ENCODE measurements at places on chromosomes 1 and 21.

- DNase-seq, result no peak
Observed at GRCh38 chr21:41066086-41066938, 101.6 kb upstream of the BACE2 start.

DNA sequence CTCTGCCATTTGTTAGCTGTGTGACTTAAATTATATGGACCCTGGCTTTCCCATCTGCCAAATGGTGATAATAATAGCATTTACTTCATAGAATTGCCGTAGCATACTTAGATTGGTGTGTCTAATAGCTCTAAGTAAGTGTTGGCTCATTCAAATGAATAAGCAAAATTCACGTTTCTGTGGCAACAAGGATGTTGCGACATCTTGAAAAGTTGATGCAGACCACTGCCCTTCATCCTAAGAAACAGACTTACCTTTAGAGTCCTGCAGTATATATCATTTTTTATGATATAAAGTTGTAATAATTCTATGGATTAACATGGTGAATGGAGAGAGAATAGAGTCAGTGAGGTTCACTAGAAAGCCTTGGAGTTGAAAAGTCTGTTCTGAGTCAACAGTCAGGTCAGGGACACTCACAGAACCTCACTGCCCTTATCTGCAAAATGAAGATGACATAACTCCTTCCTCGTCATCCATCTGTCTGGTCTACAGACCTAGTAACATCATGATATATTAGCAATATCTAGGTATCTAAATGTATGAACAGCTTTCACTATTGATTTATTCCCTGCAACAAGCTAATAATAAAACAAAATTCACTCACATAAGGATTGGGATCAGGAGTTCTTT lies 167.3 kb upstream of the C8B start:
- no peak for DNase-seq

- DNase-seq, result no peak
Observed at GRCh38 chr1:9004031-9004699, 22.1 kb downstream of the SLC2A7 start.

- no peak for DNase-seq
Observed at GRCh38 chr1:107358619-107359327, 217.9 kb downstream of the NTNG1 start.

- no peak for DNase-seq
Observed at GRCh38 chr1:119771770-119772169, 3.1 kb upstream of the HMGCS2 start.

DNA sequence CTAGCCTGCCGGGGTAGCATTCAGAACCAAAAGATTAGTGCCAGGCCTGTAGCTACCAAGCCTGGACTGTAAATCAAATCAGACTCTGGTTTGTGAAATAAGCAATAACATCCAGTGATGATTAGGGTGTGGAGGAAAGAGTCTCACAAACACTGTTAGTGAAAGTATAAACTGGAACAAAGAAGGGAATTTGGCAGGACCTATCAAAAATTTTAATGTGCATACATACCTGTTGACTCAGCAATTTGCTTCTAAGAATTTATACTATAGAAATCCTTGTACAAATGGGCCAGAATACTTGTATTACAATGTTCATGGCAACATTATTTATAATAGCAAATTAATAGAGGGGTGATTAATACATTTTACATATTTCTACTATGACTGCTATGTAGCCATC lies 109.8 kb upstream of the WARS2 start:
- no peak for DNase-seq

DNA sequence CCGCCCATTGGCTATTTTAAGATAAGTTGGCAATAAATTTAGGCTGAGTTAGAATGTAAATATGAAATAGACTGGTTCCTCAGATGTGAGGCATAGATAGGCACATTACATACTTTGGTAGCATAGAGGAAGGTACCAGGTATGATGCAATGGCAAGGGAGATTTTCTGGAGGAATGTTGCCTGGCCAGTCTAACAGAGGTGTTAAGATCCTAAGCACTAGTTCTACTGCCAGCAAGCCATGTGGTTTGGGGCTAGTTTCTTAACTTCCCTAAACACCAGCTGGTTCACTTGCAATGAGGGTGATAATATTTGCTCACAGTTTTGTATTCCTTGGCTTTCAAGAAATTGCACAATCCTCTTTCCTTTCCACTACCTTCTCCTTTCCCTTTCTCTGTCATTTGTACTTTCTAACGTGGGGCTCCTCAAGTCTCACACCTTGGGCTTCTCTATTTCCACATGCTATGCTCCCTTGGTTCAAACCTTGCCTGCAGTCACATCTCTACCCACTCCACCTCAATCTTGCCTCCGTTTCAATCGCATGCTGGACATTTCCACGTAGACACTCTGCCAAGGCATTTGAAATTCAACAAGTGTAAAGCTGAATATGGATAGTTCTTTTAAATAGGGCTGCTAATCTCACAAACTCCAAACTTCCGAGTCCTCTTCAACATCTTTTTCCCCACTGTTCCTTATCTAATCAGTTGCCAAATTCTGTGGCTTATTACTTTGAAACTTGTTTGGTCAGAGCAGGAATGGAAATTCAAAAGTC lies 4.7 kb upstream of the CD55 start:
- no peak for DNase-seq

- DNase-seq, result no peak
Observed at GRCh38 chr1:54245501-54245900, 45.5 kb downstream of the MRPL37 start.

GRCh38 chr1:228494391-228494790 lies 7.2 kb downstream of the RNF187 start:
- DNase-seq, result no peak

DNA sequence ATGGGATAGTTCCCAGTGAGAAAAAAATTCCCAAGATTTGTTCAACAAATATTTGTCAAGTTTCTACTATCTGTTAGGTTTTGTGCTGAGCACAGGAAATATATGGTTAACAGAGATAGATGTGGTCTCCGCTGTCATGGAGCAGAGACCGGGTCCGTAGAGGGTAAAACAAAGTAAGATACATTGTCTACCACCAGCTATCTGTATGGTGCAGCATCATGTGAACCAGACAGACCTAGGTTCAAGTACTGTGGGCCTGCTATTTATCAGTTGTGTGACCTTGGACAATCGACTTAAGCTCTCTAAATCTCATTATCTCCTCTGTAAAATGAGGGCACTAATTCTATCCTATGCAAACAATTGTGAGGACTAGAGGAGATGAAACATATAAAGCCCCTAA lies 109.8 kb downstream of the DUSP10 start:
- no peak for DNase-seq

DNA sequence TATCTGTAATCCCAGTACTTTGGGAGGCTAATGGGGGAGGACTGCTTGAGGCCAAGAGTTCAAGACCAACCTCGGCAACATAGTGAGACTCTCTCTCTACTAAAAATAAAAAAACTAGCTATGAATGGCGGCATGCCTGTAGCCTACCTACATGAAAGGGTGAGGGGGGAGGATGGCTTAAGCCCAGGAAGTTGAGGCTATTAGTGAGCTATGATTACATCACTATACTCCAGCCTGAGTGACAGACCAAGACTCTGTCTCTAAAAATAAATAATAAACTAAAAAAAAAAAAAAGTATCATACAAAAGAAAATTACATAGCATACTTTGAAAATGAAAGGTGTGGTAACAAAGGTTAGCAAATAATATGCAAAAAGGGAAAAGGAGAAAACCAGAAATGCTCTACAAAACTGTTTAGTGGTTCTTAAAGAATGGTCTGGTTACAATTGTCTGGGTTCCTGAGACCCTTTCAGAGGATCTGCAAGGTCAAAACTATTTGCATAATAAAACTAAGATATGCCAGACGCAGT lies 19.0 kb upstream of the SH2D5 start:
- no peak for DNase-seq

DNA sequence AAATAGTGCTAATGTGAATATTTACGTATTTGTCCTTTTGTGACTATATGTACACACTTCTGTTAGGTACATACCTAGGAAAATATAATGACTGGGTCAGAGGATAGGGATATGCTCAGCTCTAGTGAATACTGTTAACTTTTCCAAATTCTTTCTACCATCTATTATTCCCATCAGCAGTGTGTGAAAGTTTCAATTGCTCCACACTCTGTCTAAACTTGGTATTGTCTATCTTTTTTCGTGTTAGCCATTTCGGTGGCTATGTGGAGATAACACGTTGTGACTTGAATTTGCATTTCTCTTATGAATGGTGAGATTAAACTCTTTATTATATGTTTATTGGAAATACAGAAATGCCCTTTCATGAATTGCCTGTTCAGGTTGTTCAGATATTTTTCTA lies 22.7 kb upstream of the LELP1 start:
- DNase-seq, result no peak

- DNase-seq, result no peak
Observed at GRCh38 chr1:204909109-204909508, 38.4 kb downstream of the NFASC start.

DNA sequence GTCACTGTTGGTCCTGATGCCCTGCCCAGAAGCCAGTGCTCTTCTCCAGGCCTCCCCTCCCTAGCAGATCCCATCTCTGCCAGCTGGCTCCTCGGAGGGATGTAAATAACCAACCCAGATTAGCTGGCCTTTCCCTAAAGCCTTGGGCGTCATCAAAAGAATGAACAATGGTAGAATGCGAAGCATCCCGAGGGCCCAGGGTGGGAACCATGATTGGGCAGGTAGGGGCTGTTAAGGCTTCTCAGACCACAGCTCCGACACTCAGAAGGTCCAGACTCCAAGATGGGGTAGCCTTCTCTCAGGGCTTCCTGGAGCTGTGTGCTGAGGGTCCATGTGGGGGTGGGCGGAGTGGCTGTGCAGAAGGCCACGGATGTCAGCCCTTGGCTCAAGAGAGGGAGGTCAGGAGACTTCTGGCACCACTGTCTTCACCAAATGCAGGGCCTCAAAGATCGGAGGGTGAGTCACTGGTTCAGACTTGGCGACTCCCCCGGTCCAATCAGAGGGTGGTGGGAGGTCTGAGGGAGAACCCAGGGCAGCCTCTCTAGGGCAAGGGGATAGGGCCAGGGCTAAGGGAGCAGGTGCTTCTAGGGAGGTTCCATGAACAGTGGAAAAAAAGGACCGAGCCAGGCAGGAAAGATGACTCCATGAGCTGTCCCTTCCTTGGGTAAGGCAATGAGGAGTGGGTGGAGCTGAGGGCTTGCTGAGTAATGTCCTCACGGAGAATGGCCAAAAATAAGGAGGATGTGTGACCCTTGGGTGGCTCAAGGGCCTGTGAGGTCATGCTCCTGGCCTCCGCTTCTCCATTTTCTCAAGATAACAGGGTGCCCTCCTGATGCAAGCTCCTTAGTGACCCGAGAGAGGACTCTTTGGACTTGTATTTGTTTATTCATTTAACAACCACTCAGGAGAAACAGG lies 58.4 kb upstream of the EPS8L3 start:
- DNase-seq, result no peak

Data from retinal pigment epithelial cell (primary cell).